ENCODE measurements at places on chromosomes 3 and 15.

- no peak for DNase-seq
Observed at GRCh38 chr3:53171064-53171418, 10.0 kb downstream of the PRKCD start.

- no peak for DNase-seq
Observed at GRCh38 chr3:46662771-46663551, 30.5 kb downstream of the ALS2CL start.

- no peak for DNase-seq
Observed at GRCh38 chr15:59424616-59425015, 13.4 kb upstream of the FAM81A start.

GRCh38 chr3:1766384-1766783 is 332.3 kb upstream of the CNTN4 start:
- DNase-seq, result no peak

DNA sequence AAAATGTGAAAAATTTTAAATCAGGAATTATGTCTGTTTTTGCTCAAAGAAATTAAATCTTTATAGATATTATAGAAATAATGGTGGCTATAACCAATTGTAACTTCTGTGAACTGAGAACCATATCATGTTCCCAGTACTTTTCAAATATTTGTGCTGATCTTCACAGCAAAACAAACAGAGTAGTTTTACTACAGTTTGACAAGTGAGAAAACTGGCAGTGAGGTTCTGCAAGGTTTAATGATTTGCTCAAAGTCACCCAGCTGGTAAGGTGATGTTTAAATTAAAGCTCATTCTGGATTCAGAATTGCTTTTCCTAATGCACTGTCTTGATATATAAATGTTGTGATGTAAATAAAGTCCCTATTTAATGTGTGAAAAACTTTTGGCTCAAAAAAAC is 22.0 kb upstream of the SPTSSB start:
- DNase-seq, result no peak

DNA sequence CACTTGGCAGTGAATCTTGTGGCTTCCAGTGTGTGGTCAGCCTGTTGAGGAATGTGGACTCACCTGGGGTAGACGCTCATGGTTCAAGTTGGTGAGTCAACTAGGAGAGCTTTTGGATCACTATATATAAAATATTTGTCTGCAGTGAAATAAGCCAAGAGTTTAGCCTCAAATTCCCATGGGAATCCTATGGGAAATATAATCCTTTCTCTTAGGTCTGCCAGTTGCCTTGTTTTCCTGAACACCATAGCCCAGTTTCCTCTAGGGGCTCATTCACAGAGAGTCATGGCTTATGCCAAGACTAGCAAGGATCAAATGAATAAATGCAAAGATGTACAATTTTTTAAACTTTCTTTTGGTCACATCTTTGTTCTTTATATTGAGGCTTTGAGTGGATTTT is 100.1 kb upstream of the NPHP3 start:
- no peak for DNase-seq

GRCh38 chr15:65747265-65747664 is 44.8 kb downstream of the DENND4A start:
- no peak for DNase-seq

DNA sequence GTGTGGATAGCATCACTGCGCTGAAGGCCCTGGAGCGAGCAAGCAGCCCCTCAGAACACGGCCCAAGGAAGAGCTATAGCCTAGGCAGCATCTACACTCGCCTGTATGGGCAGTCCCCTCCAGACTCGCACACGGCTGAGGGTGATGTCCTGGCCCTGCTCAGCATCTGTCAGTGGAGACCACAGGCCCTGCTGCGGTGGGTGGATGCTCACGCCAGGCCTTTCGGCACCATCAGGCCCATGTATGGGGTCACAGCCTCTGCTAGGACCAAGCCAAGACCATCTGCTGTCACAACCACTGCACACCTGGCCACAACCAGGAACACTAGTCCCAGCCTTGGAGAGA is 20.5 kb downstream of the ATRIP start:
- no peak for DNase-seq

- no peak for DNase-seq
Observed at GRCh38 chr3:63384382-63384781, 106.3 kb downstream of the SYNPR start.

Data from T-helper 9 cell (primary cell).